ENCODE measurements at places on chromosomes 5 and 9.

DNA sequence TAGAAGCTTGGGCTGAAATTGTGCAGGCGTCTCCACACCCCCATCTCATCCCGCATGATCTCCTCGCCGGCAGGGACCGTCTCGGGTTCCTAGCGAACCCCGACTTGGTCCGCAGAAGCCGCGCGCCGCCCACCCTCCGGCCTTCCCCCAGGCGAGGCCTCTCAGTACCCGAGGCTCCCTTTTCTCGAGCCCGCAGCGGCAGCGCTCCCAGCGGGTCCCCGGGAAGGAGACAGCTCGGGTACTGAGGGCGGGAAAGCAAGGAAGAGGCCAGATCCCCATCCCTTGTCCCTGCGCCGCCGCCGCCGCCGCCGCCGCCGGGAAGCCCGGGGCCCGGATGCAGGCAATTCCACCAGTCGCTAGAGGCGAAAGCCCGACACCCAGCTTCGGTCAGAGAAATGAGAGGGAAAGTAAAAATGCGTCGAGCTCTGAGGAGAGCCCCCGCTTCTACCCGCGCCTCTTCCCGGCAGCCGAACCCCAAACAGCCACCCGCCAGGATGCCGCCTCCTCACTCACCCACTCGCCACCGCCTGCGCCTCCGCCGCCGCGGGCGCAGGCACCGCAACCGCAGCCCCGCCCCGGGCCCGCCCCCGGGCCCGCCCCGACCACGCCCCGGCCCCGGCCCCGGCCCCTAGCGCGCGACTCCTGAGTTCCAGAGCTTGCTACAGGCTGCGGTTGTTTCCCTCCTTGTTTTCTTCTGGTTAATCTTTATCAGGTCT is at the start of gene C9orf72:
Gene C9orf72, minus strand, starts transcription at position 564 of the 716 bp plus-strand sequence. CDS start 6,361 bp downstream, outside the sequence.
- peak; percentile 83 for DNase-seq

DNA sequence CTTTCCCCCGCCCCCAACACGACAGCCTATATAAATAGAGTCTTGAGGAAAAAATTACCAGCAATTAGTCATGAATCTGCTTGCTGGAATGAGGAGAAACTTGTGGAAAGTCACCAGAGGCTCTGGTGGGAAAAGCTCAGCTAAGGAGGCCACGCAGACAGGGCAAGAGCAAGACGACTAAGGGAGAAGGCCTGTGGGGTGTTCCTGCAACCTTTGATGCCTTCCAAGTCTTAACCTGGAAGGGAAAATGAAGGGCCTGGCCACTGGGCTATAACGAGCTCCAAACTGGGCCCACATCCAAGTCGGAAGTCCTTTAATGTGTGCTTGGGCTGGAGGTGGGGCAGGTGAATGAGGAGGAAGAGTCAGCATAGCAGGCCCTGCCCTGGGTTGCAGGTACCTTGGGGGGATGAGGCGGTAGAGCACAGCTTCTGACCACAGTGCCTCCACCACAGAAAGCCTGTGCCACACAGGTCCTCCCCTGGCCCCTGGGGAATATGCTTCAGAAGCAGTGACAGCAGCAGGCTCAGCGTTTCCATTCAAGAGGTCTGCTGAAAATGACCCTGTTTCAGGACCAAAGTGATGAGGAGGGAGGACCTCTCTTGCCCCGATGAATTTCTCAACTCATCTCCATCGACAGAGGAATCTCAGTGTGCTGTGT is 92.8 kb upstream of the LRRTM2 start:
- no peak for DNase-seq

- DNase-seq, result no peak
These were observed 151.7 kb upstream of the HCN1 start for GRCh38 chr5:45847877-45848276.

GRCh38 chr5:139105621-139106071 is 92.5 kb downstream of the SIL1 start:
- DNase-seq, result no peak

GRCh38 chr5:64594601-64595000 is 88.8 kb downstream of the RGS7BP start:
- no peak for DNase-seq

GRCh38 chr5:32600054-32600622 is 14.8 kb downstream of the SUB1 start:
- no peak for DNase-seq

GRCh38 chr5:170656346-170656745 is 127.2 kb upstream of the GABRP start:
- no peak for DNase-seq

- DNase-seq, result no peak
These were observed 432.6 kb downstream of the CYLC2 start for GRCh38 chr9:103427696-103428095.

DNA sequence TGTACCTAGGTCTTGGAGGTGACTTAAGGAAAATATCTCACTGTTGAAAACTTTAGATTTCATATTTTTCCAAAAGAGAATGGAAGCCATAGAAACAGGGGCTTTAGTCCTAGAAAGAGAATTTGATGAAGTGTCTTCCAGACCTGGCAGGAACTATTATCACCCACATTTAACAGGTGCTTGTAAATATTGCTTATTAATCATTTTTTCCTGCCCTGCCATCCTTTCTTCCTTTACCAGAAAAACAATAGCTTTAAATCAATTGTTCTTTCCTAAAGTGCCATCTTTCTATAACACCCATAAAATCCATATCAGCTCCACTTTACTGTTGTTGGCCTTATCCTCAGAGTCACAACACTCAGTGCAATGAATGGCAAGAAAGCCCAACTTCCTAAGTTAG is 350.9 kb downstream of the YTHDC2 start:
- DNase-seq, result no peak

DNA sequence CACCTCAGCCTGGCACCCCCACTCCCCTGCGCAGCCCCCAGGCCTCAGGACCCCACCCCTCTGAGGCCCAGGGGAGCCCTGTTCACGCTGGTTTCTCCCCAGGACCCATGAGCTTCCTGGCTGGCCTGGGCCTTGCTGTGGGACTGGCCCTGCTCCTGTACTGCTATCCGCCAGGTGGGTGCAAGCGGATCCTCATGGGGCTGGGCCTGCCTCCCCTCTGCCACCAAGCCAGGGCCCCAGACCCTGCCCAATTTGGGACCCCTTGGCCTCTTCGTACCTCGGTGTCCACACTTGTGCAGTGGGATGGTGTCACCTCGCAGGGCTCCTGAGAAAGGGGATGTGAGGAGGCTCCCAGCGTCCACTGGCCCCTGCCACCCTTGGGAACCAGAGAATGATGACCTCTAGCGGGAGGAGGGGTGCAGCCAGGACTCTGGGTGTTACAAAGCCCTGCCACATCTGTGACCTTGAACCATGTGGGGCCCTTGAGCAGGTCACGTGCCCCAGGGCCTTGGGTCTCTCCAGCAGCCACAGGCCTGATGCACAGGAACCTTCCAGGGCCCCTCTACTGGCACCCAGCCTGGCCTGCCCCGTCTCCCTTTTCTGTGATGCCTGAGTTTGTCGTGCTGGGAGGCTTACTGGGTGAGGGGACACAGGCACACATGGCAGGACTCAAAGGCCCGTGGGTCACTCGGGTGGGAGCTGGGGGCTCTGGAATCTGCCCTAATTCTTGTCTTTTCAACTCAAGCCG is 16.3 kb downstream of the CARD19 start:
- DNase-seq, result no peak

DNA sequence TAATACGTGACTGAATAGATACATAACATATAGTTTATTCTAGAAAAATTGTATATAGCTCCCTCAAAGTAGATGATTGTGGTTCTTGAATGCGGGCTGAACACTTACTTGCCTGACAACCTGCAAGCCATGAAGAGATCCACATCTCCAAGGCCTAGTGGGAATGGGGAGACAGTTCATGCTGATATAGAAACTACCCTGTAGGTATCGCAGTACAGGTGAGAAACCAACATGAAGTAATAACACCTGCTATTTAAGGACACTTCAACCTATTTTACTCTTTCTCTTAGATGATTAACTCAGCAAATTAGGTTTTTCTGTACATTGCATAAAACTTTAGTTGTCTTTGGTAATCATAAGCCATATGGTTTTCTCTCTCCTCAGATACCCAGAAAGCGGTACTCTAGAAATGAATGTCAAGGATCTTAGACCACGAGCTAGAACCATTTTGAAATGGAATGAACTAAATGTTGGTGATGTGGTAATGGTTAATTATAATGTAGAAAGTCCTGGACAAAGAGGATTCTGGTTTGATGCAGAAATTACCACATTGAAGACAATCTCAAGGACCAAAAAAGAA is 47.3 kb downstream of the UHRF2 start:
- no peak for DNase-seq

DNA sequence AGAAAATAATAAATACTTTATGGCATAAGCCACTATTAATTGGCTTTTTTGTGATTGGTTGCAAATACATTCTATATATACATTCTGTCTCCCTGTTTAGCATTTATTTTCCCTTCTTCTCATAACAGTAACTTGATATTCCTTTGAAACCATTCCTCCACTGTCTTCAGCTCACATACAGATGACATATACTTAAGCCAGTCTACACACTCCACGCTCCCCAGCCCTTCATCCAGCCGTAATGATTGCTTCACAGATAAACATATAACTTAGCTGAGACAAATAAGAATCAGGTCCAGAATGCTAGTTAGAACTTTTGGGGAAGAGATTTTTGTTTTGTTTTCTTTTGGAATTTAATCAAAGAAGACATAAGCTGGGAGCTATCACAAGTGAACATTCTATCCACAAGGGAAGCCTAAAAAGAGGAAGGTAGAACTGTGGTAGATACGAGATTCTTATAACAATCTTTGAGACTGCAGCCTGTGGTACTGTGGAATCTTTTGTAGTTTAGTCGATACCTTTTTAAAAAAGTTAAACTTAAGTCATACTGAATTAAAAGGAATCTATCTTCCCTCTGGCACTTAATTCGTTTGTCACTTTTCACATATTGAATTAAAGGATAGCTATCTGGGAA is 365.1 kb upstream of the PRR16 start:
- DNase-seq, result no peak

- no peak for DNase-seq
These were observed 20.1 kb upstream of the MARCHF6 start for GRCh38 chr5:10333154-10334006.

DNA sequence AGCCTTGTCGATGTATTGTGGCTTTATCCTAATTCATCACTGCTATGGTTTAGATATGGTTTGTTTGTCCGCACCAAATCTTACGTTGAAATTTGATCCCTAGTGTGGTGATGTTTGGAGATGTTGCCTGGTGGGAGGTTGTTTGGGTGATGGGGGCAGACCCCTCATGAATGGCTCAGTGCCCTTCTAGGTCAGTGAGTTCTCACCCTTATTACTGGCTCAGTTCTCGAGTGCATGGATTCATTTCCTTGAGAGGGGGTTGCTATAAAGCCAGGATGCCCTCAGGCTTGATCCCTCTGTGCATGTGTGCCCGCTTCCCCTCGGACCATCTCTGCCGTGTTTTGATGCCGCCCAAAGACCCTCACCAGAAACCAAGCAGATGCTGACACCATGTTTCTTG is 114.4 kb downstream of the CHSY3 start:
- no peak for DNase-seq

DNA sequence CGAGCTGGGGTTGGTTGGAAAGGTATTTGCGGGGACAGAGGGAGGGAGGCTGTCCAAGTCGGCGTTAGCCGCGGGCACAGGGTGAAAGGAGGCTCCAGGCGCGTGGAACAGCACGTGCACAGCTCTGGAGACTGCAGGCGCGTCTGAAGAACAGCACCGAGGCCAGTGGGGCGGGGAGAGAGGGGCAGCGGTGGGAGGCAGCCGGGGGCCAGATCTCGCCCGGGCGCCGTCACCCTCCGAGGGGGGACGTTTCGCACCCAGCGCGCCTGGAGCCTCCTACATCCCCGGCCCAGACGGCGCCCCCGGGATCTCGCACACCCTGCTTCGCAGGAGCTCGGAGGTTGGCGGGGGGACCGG is 79.6 kb downstream of the NTNG2 start:
- no peak for DNase-seq

GRCh38 chr9:109969011-109969410 is 189.0 kb downstream of the PALM2AKAP2 start:
- DNase-seq, result no peak

DNA sequence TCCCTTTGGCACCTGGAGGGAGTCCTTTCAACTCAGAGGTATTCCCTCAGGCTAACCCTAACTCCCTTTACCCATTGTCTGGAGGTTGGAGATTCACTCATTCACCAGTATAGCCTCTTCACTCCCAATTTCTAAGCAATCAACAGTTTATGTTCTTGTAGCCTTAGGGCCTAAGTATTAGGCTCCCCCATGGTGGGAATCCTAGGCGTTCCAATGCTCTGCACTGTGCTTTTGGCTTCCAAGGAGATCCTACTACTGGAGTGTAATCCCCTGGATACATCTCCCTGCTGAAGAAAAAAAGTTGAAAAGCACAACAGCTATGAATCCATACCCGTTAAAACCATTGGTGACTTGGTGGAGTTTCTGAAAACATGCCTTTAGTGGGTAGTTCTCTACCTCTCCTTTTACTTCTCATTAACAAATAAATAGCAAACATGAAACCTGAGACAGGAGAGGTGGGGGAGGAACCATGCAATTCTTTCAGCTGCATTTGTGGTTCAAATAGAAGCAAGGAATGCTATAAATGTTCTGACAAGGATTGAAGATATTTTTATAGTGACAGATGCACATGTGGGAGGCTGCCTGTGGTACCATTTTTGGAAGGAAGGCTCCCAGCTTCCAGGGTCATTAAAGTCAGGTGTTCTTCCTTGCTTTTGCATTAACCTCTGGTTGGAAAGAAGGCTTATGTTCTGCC is 397.1 kb downstream of the DMAC1 start:
- no peak for DNase-seq

- no peak for DNase-seq
These were observed 12.2 kb upstream of the GPR151 start for GRCh38 chr5:146528236-146528635.

DNA sequence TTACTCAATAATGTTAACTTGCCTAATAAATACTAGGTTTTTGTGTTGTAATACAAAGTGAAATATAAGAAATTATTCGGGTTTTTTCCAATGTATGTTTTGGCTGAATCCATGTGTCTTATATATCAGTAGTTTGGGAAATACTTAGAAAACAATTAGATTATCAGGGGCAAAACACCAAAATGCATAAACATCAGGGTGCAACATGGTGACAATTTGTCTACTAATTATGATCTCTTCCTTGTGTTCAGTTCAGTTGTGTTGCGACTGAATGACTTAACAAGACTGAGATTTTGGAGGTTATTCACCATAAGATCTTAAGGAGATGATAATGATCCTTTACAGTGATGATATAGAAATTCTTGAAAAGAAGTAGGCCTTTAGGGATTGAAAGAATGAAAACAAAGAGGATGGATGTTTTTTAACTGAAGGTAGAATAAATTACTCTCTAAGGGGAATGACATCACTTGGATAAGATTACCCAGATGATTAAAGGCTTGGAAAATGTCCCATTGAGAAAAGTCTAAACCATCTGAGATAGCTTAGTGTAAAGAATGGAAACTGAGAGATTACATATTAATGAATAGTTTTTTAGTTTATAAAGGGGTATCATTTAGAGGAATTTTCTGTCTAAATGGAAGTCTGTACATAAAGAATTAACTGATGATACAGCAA is 415.8 kb downstream of the SPATA31D1 start:
- no peak for DNase-seq

GRCh38 chr9:70111641-70112236 is 68.1 kb downstream of the MAMDC2 start:
- DNase-seq, result no peak

- no peak for DNase-seq
These were observed 61.2 kb downstream of the MCTP1 start for GRCh38 chr5:95223566-95224258.
